ENCODE measurements at places on chromosomes 7 and 10.

- DNase-seq, result no peak
Measured at GRCh38 chr10:114491933-114492332, 87.6 kb upstream of the AFAP1L2 start.

DNA sequence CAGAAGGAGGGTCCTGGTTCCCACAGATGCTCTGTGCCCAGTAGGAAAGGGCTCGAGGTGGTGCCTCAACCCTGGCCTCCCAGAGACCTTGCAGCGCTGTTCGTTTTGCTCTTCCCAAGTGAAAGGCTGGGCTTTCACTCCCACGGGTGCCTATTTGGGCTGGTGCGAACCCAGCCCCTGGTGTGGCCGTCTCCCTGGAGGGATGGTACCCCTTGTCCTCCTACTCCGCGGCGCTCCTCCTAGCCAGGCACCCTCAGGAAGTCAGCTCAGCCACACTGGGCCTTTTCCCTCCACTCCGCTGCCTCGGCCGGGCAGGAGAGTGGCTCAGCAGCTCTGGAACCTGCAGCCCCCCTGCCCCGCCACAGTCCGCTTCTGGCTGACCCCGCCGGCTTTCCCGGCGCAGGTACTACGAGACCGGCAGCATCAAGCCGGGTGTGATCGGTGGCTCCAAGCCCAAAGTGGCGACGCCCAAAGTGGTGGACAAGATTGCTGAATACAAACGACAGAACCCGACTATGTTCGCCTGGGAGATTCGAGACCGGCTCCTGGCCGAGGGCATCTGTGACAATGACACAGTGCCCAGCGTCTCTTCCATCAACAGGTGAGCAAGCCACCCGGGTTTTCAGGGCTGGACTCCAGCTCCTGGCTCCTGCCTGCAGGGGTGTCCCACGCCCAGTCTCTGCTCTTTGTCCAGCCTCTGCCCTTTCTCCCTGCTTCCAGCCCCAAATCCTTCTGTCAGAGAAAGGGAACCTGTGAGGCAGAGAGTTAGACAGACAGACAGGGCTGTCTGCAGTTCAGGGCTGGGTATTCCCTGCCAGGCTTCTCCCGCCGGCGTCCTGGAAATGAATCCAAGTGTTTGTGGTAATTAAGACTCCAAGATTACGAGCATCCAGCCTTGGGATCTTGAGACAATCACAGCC is 5.2 kb downstream of the PAX2 start:
- DNase-seq, result no peak

- no peak for DNase-seq
Measured at GRCh38 chr7:3194501-3195141, 106.4 kb upstream of the SDK1 start.

DNA sequence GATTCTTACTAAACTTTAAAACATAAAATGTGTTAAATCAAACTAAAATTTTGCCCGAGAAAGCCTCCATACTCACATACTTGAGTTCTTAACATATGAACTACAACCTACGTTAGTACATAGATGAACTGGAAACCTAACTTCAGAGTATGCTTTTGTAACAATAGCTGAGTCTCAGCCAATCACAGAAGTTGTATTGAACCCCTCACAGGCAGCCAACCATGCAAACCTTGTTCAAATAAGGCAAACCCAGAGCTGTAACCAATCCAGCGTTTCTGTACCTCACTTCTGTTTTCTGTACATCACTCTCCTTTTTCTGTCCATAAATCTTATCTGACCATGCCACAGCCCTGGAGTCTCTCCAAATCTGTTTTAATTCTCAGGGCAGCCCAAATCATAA is 157.3 kb upstream of the COL1A2 start:
- no peak for DNase-seq

DNA sequence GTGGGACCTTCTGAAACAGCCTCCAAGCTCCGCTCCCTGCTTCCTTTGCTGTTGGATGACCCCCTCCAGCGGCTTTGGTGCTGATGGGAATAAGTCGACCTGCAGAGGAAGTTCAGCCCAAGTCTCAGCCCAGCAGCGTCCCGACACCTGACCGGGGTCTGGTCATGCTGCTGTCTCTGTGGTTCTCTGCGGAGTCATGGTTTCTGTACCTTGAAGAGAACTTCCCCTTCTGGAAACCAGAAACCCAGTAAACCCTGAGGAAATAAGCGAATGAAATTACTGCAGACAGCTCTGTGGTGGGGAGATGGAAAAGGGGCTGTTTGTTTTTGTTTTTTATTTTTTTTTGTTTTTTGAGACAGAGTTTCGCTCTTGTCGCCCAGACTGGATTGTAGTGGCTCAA is 18.3 kb upstream of the ZNF12 start:
- no peak for DNase-seq

DNA sequence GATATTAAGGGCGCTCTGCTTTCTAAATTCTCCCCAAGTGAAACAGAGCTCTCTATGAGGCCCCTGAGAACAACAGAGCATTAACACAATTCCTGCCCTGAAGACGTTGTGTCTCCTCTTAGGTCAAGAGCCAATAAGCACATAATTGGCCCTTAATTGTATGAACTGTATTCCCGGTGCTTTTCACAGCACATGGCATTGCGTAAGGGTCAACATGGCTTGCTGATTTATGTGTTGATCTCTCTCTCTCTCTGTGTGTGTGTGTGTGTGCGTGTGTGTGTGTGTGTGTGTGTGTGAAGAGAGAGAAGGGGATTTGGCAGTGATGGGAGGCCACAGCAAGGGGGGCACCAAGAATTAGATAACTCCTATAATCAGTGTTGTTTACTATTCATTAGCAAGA is 40.5 kb downstream of the LYZL1 start:
- no peak for DNase-seq
